Karpas-422 (cell line): ENCODE measurements at places on chromosomes 4 and X.

DNA sequence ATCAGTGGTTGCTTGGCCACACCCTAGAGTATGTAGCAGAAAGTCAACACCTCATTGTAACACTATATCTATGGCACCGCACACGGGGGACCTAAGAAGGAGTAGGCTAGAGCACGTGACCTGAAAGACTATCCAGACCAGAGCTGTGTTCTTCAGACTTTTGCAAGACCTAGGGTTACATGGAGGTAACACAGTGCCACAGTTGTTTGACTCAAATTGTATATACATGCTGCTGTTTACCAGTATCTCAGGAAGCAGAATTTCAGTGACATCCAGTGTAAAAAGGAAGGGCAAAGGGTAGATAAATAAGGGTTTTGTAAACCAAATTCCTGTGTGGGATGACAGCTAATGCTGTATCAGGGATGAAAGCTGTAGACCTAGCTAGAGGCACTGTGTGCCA is 30.2 kb downstream of the PNMA6A start:
- no peak for DNase-seq

DNA sequence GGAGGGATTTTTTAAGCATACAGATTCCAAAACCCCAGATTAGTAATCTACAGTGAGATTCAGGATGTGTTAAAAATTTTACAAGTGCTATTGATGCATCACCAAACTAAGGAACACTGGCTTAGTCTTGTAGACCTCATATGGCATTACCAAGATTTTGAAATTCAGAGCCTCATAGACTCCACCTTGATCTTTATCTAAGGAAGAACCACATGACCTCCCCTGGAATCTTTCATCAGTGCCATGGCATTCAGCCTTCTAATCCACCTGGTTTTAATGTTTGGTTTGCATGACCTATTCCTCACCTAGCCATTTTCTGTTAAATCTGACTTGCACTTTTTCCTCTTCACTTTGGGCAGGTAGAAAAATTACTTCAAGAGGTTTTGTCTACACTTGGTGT is 171.6 kb downstream of the NKX6-1 start:
- no peak for DNase-seq

DNA sequence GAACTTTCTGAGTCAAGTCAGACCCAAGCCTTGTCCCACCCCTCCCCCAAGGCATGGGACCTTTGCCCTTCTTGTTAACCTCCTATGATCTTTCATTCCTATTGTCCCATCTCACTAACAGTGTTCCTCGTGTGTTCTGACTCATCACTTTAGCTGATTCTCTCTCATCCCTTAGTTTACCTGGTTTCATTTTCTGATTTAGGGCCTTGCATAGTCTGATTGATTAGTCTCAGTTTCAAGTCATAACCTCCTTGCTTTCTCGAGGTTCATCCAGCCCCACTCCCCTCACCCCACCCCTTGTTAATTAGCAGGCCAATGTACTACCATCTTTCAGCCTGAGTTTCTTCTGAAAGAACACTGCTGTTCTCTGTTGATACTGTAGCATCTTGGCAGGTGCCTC is 517.4 kb downstream of the RPA4 start:
- DNase-seq = no peak

GRCh38 chr4:184599492-184600135 is 49.6 kb downstream of the CASP3 start:
- DNase-seq = no peak

- no peak for DNase-seq
Observed at GRCh38 chrX:110219920-110220319, 98.0 kb downstream of the AMMECR1 start.

GRCh38 chr4:114043116-114043515 is 63.7 kb upstream of the ARSJ start:
- DNase-seq = no peak

- DNase-seq = no peak
Observed at GRCh38 chr4:56271131-56271530, 116.2 kb downstream of the AASDH start.

GRCh38 chr4:15197005-15197404 is 194.7 kb downstream of the CPEB2 start:
- no peak for DNase-seq

- DNase-seq = no peak
Observed at GRCh38 chrX:106150701-106151100, 17.4 kb upstream of the PWWP3B start.

GRCh38 chrX:10240918-10241317 is 84.1 kb downstream of the CLCN4 start:
- DNase-seq = no peak

- DNase-seq = no peak
Observed at GRCh38 chr4:152225680-152226079, 310.2 kb downstream of the FBXW7 start.

- no peak for DNase-seq
Observed at GRCh38 chr4:182925855-182926254, 8.7 kb upstream of the DCTD start.

- no peak for DNase-seq
Observed at GRCh38 chr4:57220172-57220571, 110.0 kb upstream of the IGFBP7 start.

DNA sequence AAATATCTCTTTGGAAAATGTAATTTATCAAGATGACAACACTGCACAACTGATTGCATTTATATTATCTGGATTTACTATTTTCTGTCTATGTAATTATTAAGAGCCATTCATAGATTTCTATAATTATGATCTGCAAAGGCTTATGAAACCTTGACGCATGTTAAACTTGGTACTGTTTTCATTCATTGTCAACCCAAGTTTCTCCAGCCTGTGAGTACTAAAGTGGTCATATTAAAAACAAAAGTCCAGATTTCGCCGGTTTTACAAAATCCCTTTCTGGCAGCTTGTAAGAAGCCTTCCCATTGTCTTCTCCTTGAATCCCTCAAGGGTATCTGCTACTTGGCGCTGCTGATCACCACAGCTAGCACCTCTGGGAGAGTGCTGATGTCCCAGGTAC is 19.7 kb upstream of the GRPR start:
- DNase-seq = no peak

- no peak for DNase-seq
Observed at GRCh38 chr4:156117743-156118142, 164.1 kb upstream of the CTSO start.

DNA sequence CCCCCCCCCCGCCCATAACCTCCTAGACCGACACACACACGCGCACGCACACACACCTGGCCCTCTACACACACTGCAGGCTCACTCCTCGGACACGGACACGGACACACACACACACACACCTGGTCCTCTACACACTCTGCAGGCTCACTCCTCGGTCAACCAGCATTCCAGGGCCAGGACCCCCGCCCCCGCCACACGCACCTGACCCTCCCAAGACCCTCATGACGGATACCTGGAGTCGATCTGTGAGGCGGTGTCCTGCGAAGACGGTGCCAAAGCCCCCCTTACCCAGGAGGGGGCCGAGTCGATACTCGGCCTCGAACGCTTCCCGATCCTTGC is 552 bp downstream of the PIM2 start:
- DNase-seq = no peak

DNA sequence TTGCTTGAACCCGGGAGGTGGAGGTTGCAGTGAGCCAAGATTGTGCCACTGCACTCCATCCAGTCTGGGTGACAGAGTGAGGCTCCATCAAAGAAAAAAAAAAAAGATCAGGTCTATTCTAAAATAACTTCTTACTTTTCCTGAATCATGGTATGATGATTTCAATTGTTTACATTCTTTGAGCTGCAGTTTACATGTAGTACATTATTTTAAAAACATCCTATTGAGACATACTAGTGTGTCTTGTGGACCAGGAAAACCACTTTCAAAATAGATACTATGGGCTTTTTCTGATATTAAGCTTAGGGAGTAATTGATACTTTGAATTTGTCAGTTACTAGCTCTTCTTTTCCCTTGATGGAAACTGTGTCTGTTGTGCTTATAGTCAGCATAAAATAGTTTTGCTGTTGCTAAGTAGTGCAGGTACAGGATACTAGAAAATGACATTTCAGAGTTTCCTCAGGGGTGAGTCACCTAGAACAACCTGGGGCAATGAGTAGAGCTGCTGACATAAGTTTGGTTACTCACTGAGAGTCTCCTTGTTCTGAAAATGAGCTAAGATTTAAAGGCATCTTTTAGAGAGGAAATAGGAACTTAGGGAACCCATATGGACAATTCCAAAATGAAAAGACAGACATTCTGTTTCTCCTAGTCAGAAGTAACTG is 53.2 kb upstream of the C4orf54 start:
- DNase-seq = no peak

DNA sequence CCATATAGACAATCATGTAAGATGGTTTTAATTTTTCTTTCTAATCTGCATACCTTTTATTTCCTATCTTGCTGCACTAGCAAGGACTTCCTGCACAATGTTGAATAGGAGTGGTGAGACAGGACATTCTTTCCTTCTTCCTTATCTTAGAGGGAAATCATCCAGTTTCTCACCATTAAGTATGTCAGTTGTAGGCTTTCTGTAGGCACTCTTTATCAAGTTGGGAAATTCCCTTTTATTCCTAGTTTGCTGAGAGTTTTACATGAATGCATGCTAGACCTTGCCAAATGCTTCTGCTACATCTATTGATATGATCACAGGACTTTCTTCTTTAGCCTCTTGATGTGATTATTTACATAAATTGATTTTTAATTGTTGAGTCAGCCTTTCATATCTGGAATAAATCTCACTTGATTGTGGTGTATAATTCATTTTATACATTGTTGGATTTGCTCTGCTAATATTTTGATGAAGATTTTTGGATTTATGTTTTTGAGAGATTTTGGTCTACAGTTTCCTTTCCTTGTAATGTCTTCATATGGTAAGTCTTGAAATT is 23.8 kb downstream of the RNF175 start:
- DNase-seq = no peak

- DNase-seq = no peak
Observed at GRCh38 chr4:141047228-141047884, 85.9 kb downstream of the RNF150 start.

DNA sequence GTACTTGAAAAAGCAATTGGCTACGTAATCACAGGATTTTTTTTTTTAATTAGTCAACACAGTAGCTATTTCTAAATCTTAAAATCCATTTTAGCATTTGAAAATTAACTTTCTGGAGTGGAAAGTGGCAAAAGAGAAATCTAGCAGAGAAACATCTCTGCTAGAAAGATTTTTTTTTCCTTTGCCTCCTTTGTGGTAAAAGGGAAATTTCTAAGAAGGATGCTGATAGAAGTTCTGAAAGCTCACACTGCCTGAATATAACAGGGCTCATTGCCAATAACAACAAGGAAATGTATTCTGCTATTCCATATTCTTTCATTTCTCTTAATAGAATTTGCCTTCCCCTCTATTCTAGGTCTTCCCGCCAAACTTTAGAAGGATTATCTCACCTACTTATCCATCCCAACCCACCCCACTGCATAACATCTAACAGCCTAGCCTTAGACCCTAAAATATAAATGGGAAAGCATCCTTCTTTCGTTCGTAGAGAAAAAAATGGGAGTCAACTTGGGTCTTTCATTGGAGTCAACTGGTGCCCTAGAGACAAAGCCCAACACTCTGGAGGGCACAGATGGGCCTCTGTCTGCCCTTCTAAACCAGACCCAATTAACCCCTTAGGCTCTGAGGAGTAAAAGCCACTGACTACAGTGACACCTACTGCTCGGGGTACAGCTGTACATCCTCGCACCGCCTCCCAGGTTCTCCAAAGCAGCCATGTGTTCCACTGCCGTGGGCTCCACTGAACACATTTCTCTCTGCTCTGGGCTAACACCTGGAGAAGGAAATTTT is 103.9 kb downstream of the MAML3 start:
- peak; percentile 84 for DNase-seq

- DNase-seq = no peak
Observed at GRCh38 chr4:153816542-153816941, 27.7 kb upstream of the SFRP2 start.

DNA sequence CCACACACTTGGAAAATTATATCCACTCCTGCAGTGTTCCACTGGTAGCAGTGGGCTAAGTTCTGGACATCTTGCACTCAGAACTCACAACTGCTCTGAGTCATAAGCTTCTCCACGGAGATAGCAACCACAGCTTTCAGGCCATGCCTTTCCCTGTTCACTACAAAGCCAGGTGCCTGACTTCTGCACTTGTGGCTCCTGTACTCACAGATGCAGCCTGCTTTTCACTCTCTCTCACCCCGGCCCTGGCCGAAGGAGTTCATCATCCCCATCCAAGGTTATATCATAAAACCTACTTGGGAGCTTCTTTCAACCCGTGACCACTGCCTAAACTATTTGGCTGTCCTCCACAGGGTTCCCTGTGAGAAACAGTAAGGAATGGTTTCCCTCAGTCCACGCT is 999.4 kb downstream of the GLUD2 start:
- no peak for DNase-seq

GRCh38 chr4:164136180-164136616 is 617.7 kb upstream of the SMIM31 start:
- DNase-seq = no peak

DNA sequence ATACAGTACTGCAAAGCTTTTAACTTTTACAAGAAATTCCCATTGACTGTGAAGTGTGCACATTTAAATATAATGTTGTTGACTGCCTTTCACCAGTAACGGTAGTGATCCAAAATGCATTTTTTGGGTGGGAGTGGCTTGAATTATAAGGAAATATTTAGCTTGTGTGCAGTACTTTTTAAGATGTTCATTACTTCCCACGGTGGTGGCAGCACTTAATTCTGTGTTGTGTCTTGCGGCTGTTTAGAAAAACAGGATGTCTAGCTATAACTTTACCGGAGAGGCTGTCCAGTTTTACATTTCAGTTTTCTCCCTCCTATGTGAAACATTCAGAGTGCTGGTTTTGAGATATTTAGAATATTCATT is 1.7 kb downstream of the TMEM131L start:
- DNase-seq = peak; percentile 70

DNA sequence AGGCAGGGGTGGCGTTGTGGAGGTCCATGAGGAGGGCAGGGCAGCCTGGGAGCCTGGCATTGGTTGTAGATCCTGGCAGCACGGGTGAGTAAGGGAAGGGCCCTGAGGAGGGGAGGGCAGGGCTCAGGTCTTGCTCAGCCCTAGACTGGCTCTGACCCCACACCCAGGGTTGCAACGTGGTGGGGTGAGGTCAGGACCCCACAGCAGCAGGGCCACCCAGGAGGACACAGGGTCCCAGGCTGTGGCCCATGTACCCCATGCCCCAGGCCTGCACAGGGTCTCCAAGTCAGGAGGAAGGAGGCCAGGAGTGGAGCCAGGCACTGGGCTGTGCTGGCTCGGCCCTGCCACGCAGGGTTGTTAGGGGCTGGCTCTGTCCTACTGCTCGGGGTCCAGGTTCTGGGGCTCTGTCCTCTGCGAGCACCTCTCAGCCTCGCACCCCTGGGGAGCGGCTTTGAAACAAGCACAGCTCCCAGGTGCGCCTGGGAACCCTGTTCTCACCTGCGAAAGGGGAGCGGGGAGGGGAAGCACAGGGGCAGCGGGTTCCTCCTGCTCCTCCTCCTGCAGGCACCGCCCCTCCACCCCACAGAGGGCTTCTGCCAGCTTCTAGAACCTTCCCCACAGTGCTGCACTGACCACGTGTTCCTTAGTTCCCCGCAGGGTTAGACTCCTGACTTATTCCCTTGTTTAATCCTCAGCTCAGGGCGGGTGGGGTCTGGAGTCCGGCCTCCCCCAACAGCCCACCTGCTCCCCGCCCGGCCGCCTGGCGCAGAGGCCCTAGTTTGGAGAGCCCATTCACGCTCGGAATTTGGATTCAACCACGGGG is 20.4 kb downstream of the MSANTD1 start:
- DNase-seq = no peak

GRCh38 chr4:10253765-10254164 is 137.2 kb upstream of the WDR1 start:
- no peak for DNase-seq

GRCh38 chr4:158444621-158445020 is 77.1 kb upstream of the RXFP1 start:
- DNase-seq = no peak
